ENCODE measurements at places on chromosomes 2 and 18.

- no peaks in the 10 kb centered on the region for H3K27me3 ChIP-seq
- no peaks in the 10 kb centered on the region for H3K36me3 ChIP-seq
- H3K4me1 ChIP-seq = no peaks in the 10 kb centered on the region
- H3K4me3 ChIP-seq = no peak overlapping the region
Observed at GRCh38 chr2:18930971-18931370, 341.6 kb upstream of the NT5C1B start.

- DNase-seq = no peak
- H3K27ac ChIP-seq = no peak overlapping the region
- H3K4me3 ChIP-seq = no peak overlapping the region
- no peaks in the 10 kb centered on the region for H3K36me3 ChIP-seq
- no peaks in the 10 kb centered on the region for H3K27me3 ChIP-seq
Observed at GRCh38 chr2:99571533-99571932, 81.7 kb upstream of the REV1 start.

- no peaks in the 10 kb centered on the region for H3K36me3 ChIP-seq
- H3K27me3 ChIP-seq = peaks cover 3% of the 10 kb centered on the region
- H3K27ac ChIP-seq = no peak overlapping the region
- no peak overlapping the region for H3K4me3 ChIP-seq
Observed at GRCh38 chr2:173037245-173038120, 38.2 kb upstream of the MAP3K20 start.

DNA sequence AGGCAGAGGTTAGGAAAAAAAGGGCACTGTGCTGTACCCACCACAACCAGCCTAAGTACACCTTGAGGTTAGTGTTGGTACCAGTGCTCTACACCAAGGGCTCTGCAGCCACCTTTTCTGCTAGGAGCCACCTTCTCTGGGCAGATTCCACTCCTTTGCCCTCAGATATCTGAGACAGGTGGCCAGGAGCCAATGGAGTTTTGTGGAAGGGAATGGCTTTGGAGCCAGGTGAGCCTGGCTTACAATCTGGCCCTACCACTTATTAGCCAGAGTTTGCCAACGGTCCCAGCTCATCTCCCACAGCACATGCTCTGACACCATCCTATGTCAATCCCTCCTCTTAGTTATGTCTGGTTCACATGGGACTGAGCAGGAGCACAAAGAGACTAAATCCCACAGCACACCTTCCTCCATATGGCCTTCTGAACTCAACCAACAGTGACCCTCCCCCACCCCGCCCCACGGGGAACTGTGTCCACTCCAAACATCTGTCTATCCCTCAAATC lies 77.5 kb downstream of the CLHC1 start:
- no peak overlapping the region for H3K4me3 ChIP-seq
- H3K27me3 ChIP-seq = no peaks in the 10 kb centered on the region

- DNase-seq = no peak
- no peaks in the 10 kb centered on the region for H3K36me3 ChIP-seq
- H3K27me3 ChIP-seq = no peaks in the 10 kb centered on the region
- no peaks in the 10 kb centered on the region for H3K4me1 ChIP-seq
Observed at GRCh38 chr2:31401580-31401979, 13.0 kb downstream of the XDH start.

DNA sequence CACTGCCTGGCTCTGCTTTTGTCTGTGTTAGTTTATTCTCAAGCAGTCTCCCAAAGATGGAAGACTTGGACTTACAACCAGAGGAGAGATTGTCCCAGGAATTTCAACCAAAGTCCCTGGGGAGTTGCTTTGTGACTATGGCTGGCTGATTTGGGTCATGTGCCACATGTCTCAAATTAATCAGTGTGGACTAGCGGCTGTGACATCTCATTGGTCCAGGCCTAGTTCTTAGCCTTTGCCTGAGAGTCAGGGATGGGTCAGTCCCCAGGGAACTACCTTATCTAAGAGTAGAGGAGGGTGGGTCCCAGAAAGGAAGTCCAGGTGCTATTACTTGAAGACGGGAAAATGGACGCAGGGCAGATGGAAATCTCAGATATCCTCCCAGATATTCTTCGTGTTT lies 217.1 kb downstream of the ACKR3 start:
- no peaks in the 10 kb centered on the region for H3K36me3 ChIP-seq
- H3K4me3 ChIP-seq = no peak overlapping the region
- no peaks in the 10 kb centered on the region for H3K4me1 ChIP-seq
- peaks cover 7% of the 10 kb centered on the region for H3K27me3 ChIP-seq
- no peak overlapping the region for H3K27ac ChIP-seq

DNA sequence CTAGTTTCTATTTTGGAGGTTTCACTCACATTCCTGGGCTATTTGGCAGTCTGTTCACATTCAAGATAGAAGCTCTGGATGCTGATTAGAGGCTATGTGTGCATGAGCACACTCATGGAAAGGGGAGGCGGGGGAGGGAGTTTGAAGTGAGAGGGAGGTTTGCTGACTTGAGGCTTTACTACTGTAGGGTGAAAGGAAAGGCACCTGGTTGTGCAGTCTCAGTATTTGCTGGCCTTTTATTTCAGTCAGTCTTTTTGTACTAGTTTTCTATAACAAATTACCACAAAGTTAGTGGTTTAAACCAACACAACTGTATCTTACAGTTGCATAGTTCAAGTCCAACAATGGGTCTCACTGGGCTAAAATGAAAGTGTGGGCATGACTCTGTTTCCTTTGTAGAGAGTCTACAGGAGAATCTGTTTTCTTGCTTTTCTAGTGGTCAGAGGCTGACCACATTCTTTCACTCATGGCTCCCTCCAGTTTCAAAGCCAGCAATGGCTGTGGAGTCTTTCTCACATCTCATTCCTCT lies 47.7 kb upstream of the NR4A2 start:
- peaks cover 43% of the 10 kb centered on the region for H3K4me1 ChIP-seq
- no peak overlapping the region for H3K4me3 ChIP-seq
- no peak for DNase-seq
- H3K36me3 ChIP-seq = peaks cover 3% of the 10 kb centered on the region

GRCh38 chr2:77310416-77310815 lies 211.8 kb downstream of the LRRTM4 start:
- DNase-seq = no peak
- H3K27ac ChIP-seq = no peak overlapping the region
- no peaks in the 10 kb centered on the region for H3K36me3 ChIP-seq
- H3K4me3 ChIP-seq = no peak overlapping the region

DNA sequence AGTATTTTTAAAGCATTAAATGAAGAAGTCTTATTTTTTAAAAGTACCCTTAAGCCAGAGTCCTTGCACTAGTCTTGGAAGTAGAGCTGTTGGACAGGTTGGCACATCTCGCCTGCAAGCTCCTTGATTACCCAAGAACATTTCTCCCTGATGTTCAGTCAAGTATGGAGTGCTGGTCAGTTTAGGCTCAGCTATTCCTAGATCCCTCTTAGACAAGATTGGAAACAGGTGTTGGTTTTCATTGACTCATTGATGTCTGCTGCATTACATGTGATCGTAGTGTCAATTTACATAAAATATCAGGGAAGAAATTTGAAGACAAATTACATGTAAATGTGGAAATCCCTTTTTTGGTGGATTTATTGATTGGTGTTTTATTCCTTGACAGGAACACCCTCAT lies 170.4 kb downstream of the ZNF407 start:
- H3K4me3 ChIP-seq = no peak overlapping the region
- DNase-seq = no peak
- H3K27me3 ChIP-seq = no peaks in the 10 kb centered on the region
- no peaks in the 10 kb centered on the region for H3K4me1 ChIP-seq

GRCh38 chr2:241070361-241070760 lies 31.7 kb downstream of the MTERF4 start:
- peaks cover 8% of the 10 kb centered on the region for H3K36me3 ChIP-seq
- DNase-seq = no peak
- no peaks in the 10 kb centered on the region for H3K4me1 ChIP-seq

DNA sequence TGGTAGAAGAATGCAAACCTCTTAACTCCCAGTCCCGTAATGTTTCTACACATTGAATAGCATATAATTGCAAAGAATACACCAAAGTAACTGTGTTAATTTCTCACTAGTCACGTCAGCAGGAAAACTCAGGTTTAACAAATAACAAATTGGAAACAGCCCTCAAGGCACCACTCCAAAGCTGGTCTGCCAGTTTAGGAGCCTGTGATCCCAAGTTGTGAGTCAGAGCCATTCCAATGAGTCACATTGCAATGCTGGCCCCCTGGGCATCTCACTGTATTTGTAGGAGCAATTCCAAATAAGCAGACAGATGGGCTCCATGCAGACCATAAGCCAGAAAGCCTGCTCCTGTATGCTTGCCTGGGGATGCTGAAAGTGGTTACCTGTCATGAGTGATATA lies 143.2 kb upstream of the SETBP1 start:
- H3K4me1 ChIP-seq = no peaks in the 10 kb centered on the region
- H3K27me3 ChIP-seq = peaks cover 1% of the 10 kb centered on the region
- no peak overlapping the region for H3K4me3 ChIP-seq
- H3K27ac ChIP-seq = no peak overlapping the region
- H3K36me3 ChIP-seq = no peaks in the 10 kb centered on the region

DNA sequence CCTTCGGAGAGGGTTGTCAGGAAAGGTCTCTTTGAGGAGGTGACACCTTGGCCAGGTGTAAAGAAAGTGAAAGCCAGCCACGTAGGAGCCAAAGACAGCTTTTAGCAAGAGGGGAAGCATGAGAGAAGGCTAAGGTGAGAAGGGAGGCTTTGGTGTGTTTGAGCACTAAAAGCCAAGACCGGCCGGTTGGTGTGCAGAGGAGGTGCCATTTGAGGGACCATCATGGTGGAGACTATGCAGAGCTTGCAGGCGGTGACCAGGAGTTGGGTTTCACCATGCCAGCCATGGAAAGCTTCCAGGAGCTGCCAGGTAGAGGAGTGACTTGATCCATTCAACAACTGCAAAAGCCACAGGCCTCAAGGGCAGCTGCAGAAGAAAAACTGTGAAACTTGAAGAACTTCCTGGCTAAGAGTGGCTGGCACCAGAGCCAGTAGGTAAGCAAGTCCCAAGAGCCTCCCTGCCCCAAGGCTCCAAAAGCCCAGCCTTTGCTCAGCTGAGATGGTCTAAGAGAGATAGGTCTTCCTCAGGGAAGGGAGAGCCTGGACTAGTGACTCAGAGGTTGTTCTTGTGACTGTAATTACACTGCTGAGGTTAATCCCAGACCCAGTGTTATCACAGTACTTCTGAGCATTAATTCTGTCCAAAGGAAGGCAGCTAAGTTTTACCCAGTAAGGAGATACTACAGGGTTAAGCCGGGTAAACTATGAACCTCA lies 319.0 kb downstream of the BCL11A start:
- no peak overlapping the region for H3K4me3 ChIP-seq
- no peaks in the 10 kb centered on the region for H3K36me3 ChIP-seq
- no peaks in the 10 kb centered on the region for H3K4me1 ChIP-seq
- H3K27ac ChIP-seq = no peak overlapping the region

- H3K4me1 ChIP-seq = peaks cover 6% of the 10 kb centered on the region
- no peak overlapping the region for H3K27ac ChIP-seq
- no peak overlapping the region for H3K4me3 ChIP-seq
- DNase-seq = no peak
Observed at GRCh38 chr2:152565884-152566727, 151.2 kb downstream of the PRPF40A start.

DNA sequence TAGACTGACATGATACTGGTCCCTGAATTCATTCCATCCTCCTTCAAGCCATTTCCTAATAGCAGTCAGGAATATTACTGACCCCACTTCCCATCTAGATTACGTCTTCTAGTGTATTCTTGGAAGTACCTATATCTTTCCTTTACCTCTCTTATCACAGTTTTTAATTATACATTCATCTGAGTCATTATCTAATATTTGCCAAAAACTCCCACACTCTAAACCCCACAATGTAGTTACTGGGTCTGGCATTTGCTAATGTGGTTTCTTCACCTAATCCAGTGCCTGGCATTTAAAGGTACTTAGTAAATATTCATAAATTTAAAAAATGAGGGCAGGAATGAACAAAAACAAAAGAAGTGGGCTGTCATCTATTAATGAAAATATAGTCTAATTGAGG lies 441.8 kb upstream of the SETBP1 start:
- DNase-seq = no peak
- no peaks in the 10 kb centered on the region for H3K36me3 ChIP-seq
- no peak overlapping the region for H3K27ac ChIP-seq

GRCh38 chr18:25329783-25330182 lies 22.2 kb downstream of the ZNF521 start:
- H3K4me1 ChIP-seq = no peaks in the 10 kb centered on the region
- no peak overlapping the region for H3K4me3 ChIP-seq
- DNase-seq = no peak

DNA sequence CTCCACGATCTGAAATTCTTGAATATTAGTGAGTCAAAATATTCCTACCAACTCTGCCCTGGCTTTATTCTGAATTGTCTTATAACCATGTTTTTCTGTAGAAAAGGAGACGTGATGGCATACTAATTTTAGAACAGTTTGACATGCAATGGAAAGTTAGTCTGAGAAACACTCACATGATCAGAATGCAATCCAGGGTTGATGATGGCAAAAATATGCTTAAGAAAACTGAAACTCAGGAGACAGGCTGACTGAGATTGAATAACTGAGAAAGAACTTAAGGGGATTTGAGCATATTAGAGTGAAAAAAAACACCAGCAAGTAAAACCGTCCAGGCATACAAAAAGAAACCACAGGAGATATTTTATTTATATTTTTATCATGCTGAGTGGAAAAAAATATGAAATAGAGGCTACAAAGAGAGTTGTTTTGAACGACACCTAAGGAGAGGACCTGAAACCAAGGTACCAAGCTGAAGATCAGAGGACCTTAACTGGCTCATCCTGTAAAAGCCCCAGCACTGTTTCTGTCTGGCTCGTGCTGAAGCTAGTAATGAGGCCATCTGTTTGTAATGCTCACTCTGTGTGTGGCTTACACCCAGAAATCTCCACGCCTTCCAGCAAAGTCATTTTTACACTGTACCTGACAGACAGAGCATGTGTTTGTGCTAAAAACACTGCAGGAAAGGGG lies 437.2 kb upstream of the PKDCC start:
- H3K27me3 ChIP-seq = no peaks in the 10 kb centered on the region
- H3K4me1 ChIP-seq = no peaks in the 10 kb centered on the region
- DNase-seq = no peak
- no peaks in the 10 kb centered on the region for H3K36me3 ChIP-seq

DNA sequence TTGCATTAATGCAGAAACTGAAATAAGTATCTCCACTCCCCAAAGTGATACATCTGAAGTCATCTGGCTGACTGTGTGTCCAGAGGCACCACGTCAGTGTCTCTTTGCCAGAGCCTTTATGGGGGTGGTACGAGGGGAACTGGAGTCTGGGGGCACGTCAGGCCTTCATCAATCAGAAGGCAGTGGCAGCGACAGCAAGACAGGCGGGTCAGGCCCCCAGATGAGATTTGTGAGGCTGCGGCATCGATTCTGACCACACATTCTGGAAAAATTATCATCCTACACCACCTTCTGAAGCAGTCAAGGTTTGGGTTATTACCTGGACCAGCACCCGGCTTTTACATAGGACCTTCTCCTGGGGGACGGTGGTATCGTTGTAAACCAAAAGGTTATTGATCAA lies 223.6 kb downstream of the GBX2 start:
- H3K4me3 ChIP-seq = no peak overlapping the region
- H3K27me3 ChIP-seq = peaks cover 11% of the 10 kb centered on the region
- no peaks in the 10 kb centered on the region for H3K4me1 ChIP-seq
- DNase-seq = no peak
- H3K27ac ChIP-seq = no peak overlapping the region

GRCh38 chr2:69260666-69261065 lies 126.4 kb downstream of the GFPT1 start:
- no peak overlapping the region for H3K4me3 ChIP-seq
- no peaks in the 10 kb centered on the region for H3K36me3 ChIP-seq
- H3K27ac ChIP-seq = no peak overlapping the region
